Activated gamma-delta T cell treated with anti-CD3 and anti-CD28 coated beads, Interleukin-2, amount 50 U/mL, for 16 hours (primary cell): ENCODE measurements at places on chromosomes 7 and 10.

- DNase-seq = no peak
These were observed 24.4 kb downstream of the TSPAN12 start for GRCh38 chr7:120833546-120833945.

DNA sequence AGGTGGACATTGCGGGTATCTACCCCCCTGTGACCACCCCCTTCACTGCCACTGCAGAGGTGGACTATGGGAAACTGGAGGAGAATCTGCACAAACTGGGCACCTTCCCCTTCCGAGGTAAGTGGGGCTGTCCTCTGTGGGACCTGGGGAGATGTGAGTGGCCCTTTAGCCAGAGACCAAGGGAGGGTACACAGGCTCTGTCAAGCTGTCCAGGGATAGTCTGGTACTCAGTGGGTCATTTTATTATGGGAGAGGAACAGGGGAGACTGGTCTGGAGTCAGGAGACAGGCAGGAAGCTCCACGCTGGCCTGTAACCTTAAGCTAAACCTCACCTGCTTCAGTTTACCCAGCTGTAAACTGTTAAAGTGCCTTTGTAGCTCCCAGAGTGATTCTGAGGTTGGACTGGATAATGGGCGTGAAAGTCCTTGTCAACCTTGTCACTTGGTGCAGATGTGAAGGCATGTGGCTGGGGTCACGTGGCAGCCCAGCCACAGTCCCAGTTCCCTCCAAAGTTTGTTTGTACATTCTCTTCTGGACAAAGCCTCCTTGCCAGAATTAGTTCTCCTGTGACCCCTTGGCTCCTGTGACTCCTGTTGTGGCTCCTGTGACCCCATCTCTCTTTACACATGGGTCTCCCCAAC lies 729 bp downstream of the HOGA1 start:
- no peak for DNase-seq

- DNase-seq = no peak
These were observed 6.8 kb downstream of the HNRNPF start for GRCh38 chr10:43402176-43402575.

- DNase-seq = no peak
These were observed 152.3 kb downstream of the EGFR start for GRCh38 chr7:55171157-55171556.

GRCh38 chr10:88082391-88082790 lies 219.0 kb downstream of the PTEN start:
- no peak for DNase-seq

DNA sequence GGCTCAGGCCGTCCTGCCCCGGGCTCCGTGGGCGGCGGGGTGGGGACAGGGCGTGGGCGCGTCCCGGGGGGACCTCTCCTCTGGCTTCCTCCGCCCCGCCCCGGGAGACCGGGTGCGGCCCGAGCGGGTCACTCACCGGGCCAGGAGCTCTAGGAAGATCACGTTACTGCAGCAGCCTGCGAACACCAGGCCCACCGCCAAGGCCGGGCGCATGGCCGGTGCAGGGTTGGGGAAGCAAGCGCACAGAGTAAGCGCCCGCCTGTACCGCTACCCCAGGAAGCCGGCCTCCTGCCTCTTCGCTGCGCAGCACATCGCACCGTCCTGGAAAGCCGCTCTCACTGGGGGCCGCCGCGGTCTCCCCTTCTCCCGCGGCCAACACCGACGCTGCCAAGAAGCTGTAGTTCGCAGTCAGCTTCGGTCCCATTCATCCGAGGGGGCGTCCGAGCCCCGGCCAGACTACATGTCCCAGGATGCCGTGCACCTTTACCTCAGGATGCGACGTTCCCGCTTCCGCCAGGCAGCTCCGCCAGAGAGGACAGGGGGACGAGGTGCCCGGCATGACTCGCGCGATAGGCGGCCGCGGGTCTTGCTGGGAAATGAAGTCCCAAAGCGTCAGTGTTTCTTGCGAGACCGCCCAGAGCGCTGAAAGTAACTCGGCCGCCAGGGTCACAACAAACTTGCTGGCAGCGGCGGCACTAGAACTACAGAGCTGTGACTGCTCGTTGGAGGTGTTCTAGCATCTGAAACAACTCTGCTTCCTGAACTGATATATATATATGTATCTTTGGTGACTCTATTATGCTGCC lies at the start of gene SLC35B4:
Gene SLC35B4 (minus strand): TSS at position 392 of the 806 bp plus-strand sequence. CDS start 179 bp downstream, at position 213.
- DNase-seq = peak; percentile 91

DNA sequence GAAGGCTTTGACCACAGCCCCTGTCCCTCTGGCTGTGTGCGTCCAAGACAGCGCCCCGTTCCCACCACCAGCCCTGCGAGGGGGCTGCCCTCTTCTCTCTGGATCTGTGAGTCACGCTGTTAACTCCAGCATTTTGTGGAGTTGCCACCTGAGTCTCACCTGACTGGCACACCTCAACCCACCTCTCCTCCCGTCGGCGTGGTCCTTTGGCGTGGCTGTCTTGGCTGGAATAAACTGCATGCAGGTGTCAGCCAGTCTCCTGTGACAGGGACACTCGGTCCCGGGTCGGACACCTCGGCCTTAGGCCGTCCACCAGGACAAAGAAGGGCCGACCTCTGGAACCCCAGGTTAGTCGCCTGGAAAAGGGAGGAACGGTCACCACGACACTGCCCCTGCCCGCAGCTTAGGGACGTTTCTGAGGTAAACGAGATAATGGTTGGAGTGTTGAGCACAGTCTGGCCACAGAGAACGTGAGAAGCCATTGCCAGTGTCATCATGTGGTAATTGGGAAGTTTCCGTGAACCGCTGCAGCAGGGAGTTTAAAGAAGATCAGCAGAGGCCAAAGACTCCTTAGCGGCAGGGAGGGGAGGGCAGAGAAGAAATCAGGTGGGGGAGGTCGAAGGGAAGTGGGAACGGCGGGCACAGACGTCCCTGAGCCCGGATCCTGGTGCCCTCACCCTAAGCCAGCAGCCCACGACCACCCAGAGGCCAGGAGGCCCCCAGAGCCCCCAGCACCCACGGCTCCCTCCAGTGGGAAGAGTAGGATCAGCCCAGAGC lies 73.6 kb upstream of the FAM20C start:
- DNase-seq = no peak

- no peak for DNase-seq
These were observed 22.2 kb upstream of the SRGN start for GRCh38 chr10:69065406-69066361.

DNA sequence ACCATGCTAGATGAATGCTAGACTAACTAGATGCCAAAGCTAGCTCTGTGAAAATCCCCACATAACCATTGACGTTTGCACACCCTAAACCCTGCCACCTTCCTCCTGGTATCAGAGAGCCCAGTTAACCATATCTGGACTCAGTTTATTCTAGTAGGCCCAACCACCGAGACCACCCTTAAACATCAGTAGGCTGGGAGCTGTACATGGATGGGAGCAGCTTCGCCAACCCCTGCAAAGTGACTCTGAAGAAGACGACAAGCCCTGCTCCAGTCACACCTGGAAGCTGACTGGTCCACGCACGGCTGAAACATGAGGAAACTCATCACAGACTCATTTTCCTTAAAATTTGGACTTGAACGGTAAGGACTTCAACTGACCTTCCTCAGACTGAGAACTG lies 4.4 kb upstream of the CYREN start:
- no peak for DNase-seq

- DNase-seq = no peak
These were observed 826.1 kb downstream of the GRM8 start for GRCh38 chr7:126426652-126427051.

DNA sequence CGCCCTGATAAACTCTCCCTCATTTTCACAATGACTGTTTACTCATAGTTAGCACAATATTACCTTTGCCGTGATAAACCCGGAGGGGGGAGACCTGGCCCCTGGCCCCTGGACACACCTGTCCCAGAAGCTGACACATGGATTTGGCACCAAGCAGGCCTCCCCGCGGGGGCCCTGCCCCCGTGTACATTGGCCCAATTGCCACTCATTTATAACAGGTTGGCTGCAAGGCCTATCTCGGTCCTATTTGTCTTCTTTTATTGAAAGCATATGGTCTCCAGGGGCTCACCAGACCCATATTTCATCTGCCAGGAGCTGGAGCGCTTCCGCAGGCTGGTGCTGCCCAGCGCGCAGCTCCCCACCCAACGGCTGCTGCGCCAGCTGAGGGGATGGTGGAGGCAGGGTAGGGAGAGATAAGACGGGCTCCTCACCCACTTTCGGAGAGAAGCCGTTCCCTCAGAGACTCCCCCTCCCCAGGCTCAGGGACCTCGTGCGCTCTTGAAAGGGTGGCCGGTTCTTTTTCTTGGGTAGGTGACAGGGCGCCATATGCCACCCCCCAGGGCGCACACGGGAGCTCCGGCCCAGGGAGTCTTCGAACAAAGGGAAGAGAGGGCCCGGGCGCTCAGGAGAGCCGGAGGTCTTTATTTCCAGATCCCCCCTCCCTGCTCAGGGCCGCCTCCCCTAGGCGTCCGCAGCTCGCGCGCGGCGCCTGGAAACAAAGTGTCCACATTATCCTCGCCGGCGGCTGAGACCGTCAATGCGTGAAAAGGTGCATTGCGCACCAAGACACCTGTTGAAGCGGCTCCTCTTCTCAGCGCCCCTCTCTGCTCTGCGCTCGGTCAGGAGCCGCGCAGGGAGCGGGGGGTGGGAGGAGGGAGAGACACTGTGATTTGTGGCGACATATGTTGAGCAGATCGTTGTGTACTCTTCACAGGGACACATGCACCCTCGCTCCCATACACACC lies 4.3 kb upstream of the NEUROG3 start:
- no peak for DNase-seq

GRCh38 chr10:49175587-49176309 lies 12.4 kb downstream of the TMEM273 start:
- DNase-seq = no peak

GRCh38 chr10:131703541-131703940 lies 197.3 kb upstream of the PPP2R2D start:
- no peak for DNase-seq

DNA sequence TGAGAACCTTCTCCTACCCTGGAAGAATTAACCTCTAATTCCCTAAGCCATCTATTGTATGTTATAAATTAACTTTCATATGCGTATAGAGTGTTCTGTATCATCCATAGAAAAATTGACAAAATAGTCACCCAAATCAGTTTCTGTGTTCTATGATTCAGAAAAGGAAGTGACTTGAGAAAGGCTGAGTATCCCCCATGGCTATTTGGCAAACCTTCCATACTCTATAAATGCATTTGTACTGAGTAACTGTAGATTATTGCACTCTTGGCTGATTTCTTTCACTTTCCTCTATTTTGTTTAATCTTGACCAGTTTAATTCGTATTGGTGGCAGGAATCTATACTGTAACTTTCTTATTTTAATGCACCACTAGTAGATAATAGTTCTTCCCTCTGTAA lies 182.2 kb downstream of the HTR7 start:
- no peak for DNase-seq

DNA sequence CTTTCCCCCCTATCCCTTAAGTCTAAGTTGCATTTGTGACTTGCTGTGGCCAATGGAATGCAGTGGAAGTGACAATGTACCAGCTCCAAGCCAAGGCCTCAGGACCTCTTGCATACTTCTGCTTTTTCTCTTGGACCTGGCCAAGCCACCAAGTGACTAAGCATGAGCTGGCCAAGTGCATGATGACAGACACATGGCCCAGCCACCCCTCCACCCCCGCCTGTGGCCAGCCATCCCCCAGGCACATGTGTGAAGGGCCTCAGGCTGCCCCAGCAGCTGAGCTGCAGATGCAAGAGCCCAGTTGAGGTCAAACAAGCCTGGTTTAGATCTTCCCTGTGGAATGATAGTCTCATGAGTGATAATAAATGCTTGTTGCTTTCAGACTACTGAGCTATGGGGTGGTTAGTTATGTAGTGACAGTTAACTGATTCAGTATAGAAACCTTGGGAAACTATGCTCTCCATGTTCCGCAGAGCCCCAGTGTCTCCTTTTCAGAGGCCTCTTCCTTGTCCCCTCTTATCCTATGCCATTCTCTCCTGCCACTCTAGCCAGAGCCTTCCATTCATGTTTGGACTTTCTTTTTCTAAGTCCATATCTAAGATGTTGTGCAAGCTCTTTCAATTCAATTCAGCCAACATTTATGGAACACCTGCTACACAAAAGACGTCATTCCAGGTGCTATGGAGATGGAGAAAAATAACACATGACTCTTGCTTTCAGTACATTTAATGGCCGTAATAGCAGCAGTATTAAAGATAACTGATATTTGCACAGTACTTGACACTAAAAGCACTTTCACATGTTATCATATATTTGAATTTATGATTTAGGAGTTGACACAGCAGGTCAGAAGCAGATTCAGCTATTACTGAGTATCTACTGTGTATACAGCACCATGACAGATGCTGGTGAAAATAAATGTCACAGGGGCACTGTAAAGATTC lies 55.5 kb upstream of the LOXL4 start:
- no peak for DNase-seq

- no peak for DNase-seq
These were observed 91.1 kb downstream of the PLXNA4 start for GRCh38 chr7:132485136-132485535.

- DNase-seq = no peak
These were observed 234.6 kb upstream of the CCDC6 start for GRCh38 chr10:60140651-60141632.

GRCh38 chr10:123382491-123382890 lies 228.3 kb downstream of the BUB3 start:
- no peak for DNase-seq

DNA sequence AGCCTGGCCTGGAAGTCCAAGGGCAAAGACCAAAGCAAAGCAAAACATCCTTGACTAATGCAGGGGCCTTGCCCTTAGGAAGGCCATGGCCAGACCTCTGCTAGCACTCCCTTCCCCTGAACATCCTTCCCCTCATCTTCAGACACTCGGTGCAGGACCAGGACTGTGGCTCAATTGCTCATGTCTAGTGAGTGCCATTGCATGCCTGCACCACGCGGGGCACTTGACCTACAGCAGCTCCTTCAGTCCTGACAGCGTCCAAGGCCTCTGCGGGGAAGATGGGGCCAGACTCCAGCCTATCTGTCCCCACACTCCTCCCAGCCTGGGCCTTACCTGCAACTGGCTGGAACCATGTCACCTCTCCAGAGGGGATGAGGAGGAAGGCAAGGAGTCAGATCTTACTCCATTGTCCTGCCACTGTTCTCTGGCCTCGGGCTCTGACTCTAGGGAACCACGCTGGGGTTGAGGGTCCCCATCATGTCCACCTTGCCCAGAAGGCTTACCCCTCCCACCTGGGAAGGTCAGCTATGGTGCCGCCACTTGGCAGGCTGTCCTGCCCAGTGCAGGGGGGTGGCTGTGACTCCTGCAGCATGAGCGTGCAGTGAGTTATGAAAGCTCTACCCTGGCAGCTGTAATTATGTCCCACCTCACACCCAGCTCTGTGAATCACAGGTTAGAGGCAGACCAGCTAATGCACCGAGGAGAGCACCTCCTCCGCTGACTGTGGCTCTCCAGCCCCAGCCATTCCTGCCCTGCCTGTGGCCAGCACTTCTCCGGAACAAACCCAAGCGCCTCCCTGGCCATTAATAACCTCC lies 16.1 kb downstream of the DRGX start:
- no peak for DNase-seq
